Stimulated activated CD4-positive, alpha-beta T cell treated with anti-CD3 and anti-CD28 coated beads, TNF-alpha, amount 100 ng/mL, for 4 hours (primary cell): ENCODE measurements at places on chromosomes 2 and 18.

GRCh38 chr2:83016343-83017110 is 1442.6 kb downstream of the SUCLG1 start:
- DNase-seq = no peak

GRCh38 chr2:69659941-69660483 is 16.5 kb upstream of the AAK1 start:
- DNase-seq = no peak

GRCh38 chr18:58379443-58379842 is 249.4 kb downstream of the ALPK2 start:
- no peak for DNase-seq

GRCh38 chr2:191115804-191116203 is 35.0 kb downstream of the STAT4 start:
- no peak for DNase-seq

DNA sequence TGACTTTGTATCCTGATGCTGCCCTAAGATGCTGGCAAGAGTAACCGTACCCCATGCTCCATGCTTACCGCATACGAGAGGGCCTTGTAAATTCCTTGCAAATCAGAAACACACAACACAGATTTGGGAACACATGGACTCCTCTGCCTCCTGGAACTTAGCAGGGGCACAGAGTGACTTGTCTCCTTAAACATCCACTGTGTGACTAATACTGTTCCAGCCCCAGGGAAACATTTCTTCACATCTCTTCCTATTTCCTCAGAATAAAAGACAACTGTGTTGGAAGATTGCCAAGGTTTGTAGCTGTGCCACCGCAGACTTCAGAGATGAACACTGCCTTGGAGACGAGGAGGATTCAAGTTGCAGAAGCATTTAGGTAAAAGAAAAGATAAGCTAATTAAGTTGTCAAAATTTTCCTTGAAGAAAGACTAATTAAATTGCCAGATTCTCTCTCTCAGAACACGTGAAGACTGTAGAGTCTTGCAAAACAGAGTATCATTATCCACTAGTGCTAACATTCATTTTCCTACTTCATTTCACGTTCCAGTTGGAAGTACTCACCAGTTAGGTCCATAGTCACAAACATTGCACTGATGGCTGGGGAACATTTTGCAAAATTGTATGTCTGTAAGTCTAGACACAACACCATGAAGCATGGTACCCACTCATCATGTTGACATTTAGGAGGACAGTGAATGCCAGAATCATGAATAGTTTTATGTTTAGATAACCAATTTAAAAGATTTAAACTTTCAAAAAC is 188.8 kb downstream of the TSN start:
- DNase-seq = no peak

GRCh38 chr2:21395366-21395765 is 271.6 kb downstream of the TDRD15 start:
- DNase-seq = no peak

DNA sequence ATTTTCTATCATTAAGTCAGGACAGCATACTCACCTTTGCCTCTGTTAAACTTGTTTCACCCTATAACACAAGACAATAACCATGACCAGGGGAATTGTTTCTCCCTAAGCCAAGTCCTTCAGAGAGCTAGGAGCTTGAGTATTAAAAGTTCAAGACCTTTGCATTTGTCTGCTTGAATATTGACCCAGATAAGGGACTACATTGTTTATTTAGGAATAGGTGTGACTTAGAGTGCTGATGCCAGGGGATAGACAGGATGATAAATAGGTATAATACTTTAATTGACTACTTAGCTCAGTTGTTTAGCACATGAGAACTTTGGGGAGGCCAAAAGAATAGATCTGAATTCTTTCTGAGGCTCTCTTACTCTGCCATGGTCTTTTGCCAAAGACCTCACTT is 185.8 kb downstream of the FMNL2 start:
- DNase-seq = no peak

DNA sequence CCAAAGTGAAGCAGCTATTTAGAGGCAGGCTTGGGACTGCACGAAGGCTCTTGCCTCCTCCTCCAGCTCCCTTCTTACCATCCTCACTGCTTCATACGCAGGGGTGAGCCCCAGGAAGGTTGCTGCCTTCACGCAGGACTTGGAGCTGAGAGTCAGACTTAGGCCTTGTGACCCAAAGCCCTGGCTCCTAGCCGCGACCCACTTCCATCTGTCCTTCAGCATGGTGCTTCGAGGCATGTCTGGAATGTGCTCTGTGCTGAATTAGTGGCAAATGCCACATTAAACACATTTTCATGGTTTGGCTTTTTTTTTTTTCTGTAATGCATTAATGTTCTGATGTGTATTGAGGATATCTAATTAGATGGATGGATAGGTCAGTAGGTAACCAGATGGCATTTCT is 37.5 kb downstream of the ITGB1BP1 start:
- no peak for DNase-seq

GRCh38 chr18:26827581-26827980 is 37.9 kb downstream of the AQP4 start:
- no peak for DNase-seq

- DNase-seq = no peak
Observed at GRCh38 chr2:883260-883802, 67.3 kb upstream of the SNTG2 start.

- no peak for DNase-seq
Observed at GRCh38 chr2:79984476-79984875, 320.1 kb downstream of the LRRTM1 start.

DNA sequence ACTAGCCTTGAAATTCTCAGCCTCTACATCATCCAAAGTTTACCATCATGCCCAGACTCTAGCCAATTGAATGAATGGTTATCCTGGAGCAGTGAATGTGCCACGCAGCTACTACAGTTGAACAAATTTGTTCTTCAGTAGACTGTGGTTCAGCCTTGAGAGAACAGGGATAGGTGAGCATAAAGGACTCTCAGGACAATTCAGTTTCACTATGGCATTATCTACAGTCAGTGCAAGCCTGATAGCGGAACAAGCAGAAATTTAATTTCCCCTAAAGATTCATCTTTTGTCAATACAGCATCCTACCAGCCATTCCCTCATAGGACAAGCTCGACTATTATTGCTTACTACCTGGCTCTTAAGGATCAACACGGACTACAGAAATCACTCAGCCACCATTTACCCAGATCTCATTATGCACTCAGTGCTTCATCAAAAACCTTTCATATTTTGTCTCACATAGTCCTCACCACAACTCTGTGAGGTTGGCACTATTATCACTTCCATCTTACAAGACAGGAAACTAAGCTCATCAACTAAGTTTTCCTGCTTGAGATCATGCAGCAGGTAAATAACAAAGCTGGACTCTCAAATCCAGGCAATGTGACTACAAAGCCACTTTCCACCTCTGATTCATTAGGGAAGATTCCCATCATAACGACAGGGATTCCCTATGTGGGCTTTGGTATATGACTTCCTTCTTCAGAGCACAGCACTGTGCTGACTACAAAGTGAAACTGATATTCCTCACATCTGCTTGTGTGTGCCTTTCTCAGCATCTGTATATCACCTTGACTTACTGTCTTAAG is 181.5 kb upstream of the ACVR2A start:
- no peak for DNase-seq

DNA sequence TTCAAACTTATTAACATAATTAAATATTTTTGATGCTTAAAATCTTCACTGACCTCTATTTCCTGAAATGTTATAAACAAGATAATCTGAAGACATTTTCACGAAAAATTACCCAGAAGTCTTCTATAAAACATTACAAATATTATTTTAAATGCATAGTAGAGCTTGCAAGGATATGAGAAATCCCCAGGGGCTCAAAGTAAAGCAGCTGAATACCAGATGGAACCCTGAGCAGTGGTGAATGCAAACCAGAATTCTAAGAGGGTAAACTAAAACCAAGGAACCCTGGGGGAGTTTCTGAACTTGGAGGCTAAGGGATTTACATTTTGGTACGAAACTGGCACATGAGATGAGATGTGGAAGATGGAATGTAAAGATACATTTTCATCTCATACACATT is 83.6 kb downstream of the FSHR start:
- no peak for DNase-seq

DNA sequence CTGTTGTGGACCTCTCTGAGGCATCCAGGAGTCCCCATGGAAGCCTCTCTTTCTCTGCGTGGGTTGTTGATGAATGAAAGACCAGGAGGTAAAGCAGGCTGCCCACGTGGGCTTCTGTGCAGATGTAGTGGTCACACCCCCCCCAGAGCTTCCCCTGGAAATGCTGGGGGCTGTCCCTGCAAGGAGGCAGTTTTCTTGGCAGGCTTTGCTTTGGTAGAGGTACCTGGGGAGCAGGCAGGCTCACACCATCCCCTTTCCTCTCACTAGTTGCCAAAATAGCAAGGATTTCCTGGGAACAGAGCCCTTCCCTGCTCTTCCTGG is 97.6 kb upstream of the MAP3K20 start:
- DNase-seq = no peak

- DNase-seq = no peak
Observed at GRCh38 chr2:97761192-97761591, 47.8 kb downstream of the ZAP70 start.

DNA sequence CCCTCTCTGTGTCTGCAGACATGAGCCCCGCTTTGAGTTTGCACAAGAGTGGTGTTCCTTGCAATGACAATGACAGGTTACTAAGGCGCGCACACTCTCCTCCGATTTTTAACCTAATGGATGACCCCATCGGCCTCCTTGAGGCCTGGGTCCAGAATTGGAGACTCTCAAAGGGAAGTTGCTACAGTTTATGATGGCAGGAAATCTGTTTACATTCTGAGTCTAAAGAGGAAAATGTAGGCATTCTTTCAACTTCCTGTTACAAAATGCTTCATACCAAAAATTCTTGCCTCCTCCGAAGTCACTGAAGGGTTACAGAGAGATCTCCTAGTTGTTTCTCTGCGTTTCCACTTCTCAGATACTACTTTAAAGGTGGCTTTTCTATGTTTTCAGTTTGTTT is 225.3 kb upstream of the AGAP1 start:
- no peak for DNase-seq

GRCh38 chr2:146246002-146246735 is 1598.7 kb upstream of the ACVR2A start:
- no peak for DNase-seq

GRCh38 chr2:19174176-19174575 is 184.2 kb downstream of the OSR1 start:
- no peak for DNase-seq

DNA sequence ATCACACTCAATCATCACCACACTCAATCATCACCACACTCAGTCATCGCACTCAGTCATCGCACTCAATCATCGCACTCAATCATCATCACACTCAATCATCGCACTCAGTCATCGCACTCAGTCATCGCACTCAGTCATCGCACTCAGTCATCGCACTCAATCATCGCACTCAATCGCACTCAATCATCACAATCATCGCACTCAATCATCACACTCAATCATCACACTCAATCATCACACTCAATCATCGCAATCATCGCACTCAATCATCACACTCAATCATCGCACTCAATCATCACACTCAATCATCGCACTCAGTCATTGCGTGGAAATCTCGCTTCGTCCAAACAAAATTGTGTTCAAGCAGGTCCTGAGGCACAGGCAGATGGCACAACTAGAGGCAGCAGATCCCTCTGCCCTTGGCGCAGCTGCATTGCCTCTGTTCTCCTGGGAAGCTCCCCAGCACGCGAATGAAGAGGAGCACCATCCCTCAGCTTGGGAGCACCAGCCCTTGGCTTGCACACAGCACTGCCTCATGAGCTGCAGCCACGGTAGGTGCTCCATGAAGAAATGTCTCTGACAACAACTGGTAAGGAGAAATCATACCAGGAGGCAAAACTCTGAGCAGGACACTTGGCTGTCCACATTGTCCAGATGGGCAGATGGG is 108.1 kb downstream of the EIPR1 start:
- DNase-seq = no peak

- DNase-seq = no peak
Observed at GRCh38 chr18:74516271-74517235, 17.7 kb upstream of the CNDP1 start.

DNA sequence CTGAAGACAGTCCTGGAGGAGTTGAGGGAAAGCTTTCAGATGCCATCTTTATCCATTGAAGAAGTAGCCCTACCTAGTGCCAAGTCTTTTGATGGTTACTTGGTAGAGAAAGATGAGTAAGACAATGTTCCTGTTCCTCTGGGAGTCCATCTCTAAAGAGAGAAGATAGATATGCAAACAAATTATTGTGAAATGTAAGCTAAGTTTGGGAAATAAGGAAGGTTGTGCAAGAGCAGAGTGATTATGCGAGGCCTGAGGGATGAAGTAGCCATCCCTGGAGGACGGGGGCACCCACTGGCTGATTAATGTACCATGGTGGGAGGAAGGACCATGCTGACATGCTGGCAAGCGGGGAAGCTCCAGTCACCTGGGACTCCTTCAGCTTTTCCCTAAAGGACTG is 994 bp upstream of the DTNA start:
- DNase-seq = no peak

DNA sequence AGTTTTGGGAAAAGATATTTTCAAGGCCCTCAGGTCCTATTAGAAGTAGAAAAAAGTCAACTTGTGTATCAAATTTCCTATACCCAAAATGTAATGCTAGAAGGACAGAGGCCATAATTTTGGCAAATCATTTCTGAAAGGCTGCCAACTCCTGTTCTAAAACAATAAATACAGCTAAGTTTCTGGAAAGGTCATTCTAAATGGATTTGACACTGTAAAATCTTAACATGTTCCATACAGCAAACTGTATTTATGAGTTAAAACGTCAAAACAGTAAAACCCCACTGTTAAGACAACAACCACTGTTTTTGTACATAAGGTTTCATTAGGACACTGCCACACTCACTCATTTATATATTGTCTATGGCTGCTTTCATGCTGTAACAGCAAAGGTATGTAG is 9.7 kb downstream of the FAM98A start:
- no peak for DNase-seq

- DNase-seq = no peak
Observed at GRCh38 chr2:112869258-112869842, 32.8 kb upstream of the IL1B start.

- no peak for DNase-seq
Observed at GRCh38 chr2:235160281-235160810, 208.5 kb downstream of the SH3BP4 start.

GRCh38 chr18:37452015-37452414 is 113.6 kb downstream of the CELF4 start:
- no peak for DNase-seq

DNA sequence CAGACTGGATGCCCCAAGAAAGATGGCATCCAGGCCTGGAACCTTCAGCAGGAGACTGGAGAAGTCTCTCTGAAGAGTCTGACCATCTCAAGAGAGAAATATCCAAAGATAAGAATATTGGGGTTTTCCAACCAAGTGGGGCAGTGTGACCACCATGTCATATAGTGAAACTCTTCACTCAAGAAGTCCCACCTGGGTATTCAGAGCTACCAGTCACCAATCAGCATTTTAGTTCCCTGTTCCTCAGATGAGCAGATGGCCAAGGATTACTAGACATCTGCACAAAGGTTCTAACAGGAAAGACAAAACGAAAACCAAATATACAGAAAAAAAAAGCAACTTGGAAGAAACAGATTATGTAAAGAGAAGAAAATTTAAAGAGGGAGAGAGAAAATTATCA is 38.5 kb upstream of the CXCR4 start:
- no peak for DNase-seq

DNA sequence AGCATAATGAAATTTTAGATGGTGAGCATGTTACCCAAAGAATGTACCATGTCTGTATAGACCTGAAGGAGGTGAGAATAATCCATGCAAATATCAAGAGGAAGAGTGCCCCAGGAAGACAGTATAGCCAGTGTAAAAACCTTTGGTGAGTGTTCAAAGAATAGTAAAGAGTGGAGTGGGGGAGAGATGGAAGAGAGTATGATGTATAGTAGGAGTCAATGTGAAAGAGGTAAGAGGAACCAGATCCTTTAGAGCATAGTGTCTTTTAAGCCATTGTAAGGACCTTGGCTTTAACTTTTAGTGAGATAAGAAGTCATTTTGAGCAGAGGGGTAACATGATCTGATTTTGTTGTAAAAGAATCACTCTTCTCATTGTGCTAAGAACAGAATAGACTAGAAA is 1052.3 kb upstream of the ZEB2 start:
- DNase-seq = no peak
